ENCODE measurements at places on chromosomes 1 and 21.

GRCh38 chr1:115067161-115067859 is 22.0 kb downstream of the TSPAN2 start:
- no peaks in the 10 kb centered on the region for H3K36me3 ChIP-seq
- no peak overlapping the region for H3K4me3 ChIP-seq
- peaks cover 26% of the 10 kb centered on the region for H3K4me1 ChIP-seq
- no peaks in the 10 kb centered on the region for H3K27me3 ChIP-seq
- H3K27ac ChIP-seq: peak overlapping the region; percentile 55
- no peak for DNase-seq

GRCh38 chr1:3168678-3169077 is 99.7 kb downstream of the PRDM16 start:
- no peak overlapping the region for H3K4me3 ChIP-seq
- no peaks in the 10 kb centered on the region for H3K27me3 ChIP-seq
- DNase-seq: no peak
- no peak overlapping the region for H3K27ac ChIP-seq
- no peaks in the 10 kb centered on the region for H3K36me3 ChIP-seq

GRCh38 chr1:95966866-95967265 is 732.9 kb downstream of the RWDD3 start:
- H3K4me3 ChIP-seq: no peak overlapping the region
- H3K27me3 ChIP-seq: peaks cover 6% of the 10 kb centered on the region
- DNase-seq: no peak
- H3K36me3 ChIP-seq: no peaks in the 10 kb centered on the region
- H3K27ac ChIP-seq: no peak overlapping the region

GRCh38 chr1:109499661-109500536 is 6.0 kb downstream of the CYB561D1 start:
- H3K27me3 ChIP-seq: no peaks in the 10 kb centered on the region
- H3K27ac ChIP-seq: no peak overlapping the region
- H3K36me3 ChIP-seq: peaks cover 15% of the 10 kb centered on the region
- H3K4me3 ChIP-seq: no peak overlapping the region
- DNase-seq: no peak

GRCh38 chr21:45854690-45855247 is 126.8 kb upstream of the COL6A1 start:
- H3K27me3 ChIP-seq: no peaks in the 10 kb centered on the region
- no peak overlapping the region for H3K27ac ChIP-seq
- no peaks in the 10 kb centered on the region for H3K36me3 ChIP-seq
- H3K4me1 ChIP-seq: peaks cover 12% of the 10 kb centered on the region

- H3K4me1 ChIP-seq: no peaks in the 10 kb centered on the region
- H3K27ac ChIP-seq: no peak overlapping the region
- no peak for DNase-seq
- H3K4me3 ChIP-seq: no peak overlapping the region
- no peaks in the 10 kb centered on the region for H3K36me3 ChIP-seq
- H3K27me3 ChIP-seq: no peaks in the 10 kb centered on the region
Observed at GRCh38 chr1:207923121-207923520, 12.2 kb upstream of the CD34 start.

DNA sequence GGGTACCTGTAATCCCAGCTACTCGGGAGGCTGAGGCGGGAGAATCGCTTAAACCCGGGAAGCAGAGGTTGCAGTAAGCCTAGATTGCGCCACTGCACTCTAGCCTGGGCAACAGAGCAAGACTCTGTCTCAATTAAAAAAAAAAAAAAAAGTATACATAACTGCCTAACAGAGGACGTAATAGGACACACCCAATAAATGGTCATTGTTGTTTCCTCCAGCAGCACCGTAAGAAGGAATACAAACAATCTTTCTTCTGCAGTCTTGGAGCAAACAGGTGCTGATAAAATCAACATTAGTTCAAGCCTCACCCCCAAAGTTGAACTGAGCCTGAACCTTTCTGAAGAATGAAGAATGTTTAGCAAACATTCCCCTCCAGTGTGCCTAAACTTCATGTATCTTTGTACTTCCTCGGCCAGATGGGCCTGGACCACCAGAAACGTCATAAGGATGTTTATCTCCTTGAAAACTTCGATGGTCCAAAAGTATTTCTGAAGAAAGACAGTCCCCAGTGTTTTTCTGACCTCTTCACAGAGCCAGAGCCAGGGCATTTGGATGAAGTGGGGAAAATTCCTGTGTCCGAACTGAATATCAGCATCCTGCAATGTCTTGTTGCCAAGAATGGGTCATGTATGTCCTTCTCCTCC is 136.8 kb upstream of the F3 start:
- DNase-seq: no peak
- no peak overlapping the region for H3K4me3 ChIP-seq
- no peaks in the 10 kb centered on the region for H3K4me1 ChIP-seq
- H3K27ac ChIP-seq: no peak overlapping the region

- H3K27ac ChIP-seq: no peak overlapping the region
- no peaks in the 10 kb centered on the region for H3K27me3 ChIP-seq
- H3K4me3 ChIP-seq: no peak overlapping the region
- H3K36me3 ChIP-seq: no peaks in the 10 kb centered on the region
- no peak for DNase-seq
Observed at GRCh38 chr1:234528074-234528865, 49.3 kb upstream of the TARBP1 start.

- no peaks in the 10 kb centered on the region for H3K27me3 ChIP-seq
- no peak overlapping the region for H3K4me3 ChIP-seq
- H3K36me3 ChIP-seq: peaks cover 23% of the 10 kb centered on the region
- H3K27ac ChIP-seq: no peak overlapping the region
- H3K4me1 ChIP-seq: no peaks in the 10 kb centered on the region
- DNase-seq: no peak
Observed at GRCh38 chr1:46581681-46582455, 22.2 kb downstream of the MKNK1 start.

DNA sequence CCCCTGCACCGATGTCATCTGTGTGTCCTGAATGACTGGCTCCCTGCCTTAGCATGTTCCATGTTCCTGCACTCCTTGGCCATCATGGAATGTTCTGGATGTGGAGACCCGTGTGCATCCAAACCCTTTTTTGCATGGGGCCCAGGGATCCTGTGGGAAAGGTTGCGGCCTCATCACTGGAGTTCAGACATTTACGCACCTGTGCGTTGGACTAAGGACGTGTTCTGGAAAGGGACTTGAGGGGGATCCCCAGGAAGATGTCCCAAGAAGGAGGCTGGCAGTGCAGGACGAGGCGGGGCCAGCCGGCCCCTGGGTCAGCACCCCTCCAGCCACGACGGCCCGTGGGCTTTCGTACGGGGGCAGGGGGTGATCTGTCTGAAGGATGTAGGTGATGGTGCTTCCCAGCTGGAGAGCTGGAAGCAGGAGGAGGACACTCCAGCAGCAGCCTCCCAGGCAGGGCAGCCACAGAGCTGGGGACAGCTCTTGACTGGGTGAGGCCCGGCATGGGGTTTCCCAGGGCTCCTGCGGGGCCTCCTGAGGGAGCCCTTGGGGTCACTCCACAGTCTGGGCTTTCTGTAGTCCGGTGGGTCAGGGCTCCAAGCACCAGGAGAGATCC is 67.2 kb downstream of the SCCPDH start:
- no peaks in the 10 kb centered on the region for H3K27me3 ChIP-seq
- DNase-seq: no peak
- H3K4me1 ChIP-seq: peaks cover 7% of the 10 kb centered on the region

DNA sequence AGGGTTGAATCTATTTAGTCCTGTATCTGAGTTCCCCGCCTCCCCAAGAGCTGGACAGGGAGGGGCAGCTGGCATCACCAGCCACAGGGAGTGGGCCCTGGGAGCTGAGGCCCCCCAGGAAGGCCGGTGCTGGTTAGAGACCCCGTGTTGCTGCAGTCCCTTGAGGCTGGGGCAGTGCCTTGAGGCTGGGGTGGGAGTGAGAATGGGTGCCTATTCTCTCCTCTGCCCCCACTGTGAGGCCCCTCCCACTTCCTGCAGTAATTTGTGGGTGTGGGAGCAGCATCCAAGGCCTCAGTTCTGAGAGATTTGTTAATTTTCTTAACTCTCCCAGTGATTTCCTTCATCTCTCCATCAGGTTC is 2.5 kb upstream of the TRAPPC3 start:
- DNase-seq: no peak
- peaks cover 25% of the 10 kb centered on the region for H3K4me1 ChIP-seq
- H3K27ac ChIP-seq: peak overlapping the region; percentile 98
- no peaks in the 10 kb centered on the region for H3K27me3 ChIP-seq
- no peak overlapping the region for H3K4me3 ChIP-seq

GRCh38 chr1:232319072-232319471 is 310.9 kb downstream of the SIPA1L2 start:
- no peak overlapping the region for H3K27ac ChIP-seq
- no peak for DNase-seq
- H3K36me3 ChIP-seq: no peaks in the 10 kb centered on the region

- H3K27ac ChIP-seq: no peak overlapping the region
- no peaks in the 10 kb centered on the region for H3K27me3 ChIP-seq
- H3K36me3 ChIP-seq: no peaks in the 10 kb centered on the region
- H3K4me1 ChIP-seq: no peaks in the 10 kb centered on the region
Observed at GRCh38 chr1:224783006-224783651, 146.3 kb upstream of the DNAH14 start.

GRCh38 chr1:27686223-27686990 is 14.4 kb upstream of the IFI6 start:
- DNase-seq: no peak
- H3K4me1 ChIP-seq: no peaks in the 10 kb centered on the region
- no peaks in the 10 kb centered on the region for H3K27me3 ChIP-seq
- no peaks in the 10 kb centered on the region for H3K36me3 ChIP-seq

- no peak overlapping the region for H3K27ac ChIP-seq
- no peak for DNase-seq
- peaks cover 4% of the 10 kb centered on the region for H3K27me3 ChIP-seq
- H3K4me3 ChIP-seq: no peak overlapping the region
- H3K36me3 ChIP-seq: no peaks in the 10 kb centered on the region
Observed at GRCh38 chr1:17802164-17802563, 47.0 kb downstream of the ACTL8 start.

DNA sequence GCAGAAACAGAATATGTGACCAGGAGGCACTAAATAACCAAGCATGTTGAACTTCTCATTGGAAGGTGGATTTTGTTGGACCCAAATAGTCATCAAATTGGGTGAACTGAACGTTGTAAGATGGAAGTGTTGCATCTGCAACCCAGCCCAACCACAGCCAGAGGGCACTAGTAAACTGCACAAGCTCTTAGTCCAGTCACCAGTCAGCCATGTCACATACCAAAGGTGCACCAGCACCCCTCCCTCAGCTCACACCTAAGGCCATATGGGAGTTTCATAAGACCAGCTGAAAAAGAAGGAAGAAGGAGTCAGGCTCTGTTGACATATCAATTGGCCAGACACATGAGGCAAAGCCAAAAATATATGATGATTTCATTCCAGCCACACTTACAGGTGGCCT is 481.7 kb upstream of the NR5A2 start:
- H3K36me3 ChIP-seq: no peaks in the 10 kb centered on the region
- no peak overlapping the region for H3K4me3 ChIP-seq
- no peak for DNase-seq
- no peak overlapping the region for H3K27ac ChIP-seq
- H3K27me3 ChIP-seq: no peaks in the 10 kb centered on the region
- no peaks in the 10 kb centered on the region for H3K4me1 ChIP-seq

DNA sequence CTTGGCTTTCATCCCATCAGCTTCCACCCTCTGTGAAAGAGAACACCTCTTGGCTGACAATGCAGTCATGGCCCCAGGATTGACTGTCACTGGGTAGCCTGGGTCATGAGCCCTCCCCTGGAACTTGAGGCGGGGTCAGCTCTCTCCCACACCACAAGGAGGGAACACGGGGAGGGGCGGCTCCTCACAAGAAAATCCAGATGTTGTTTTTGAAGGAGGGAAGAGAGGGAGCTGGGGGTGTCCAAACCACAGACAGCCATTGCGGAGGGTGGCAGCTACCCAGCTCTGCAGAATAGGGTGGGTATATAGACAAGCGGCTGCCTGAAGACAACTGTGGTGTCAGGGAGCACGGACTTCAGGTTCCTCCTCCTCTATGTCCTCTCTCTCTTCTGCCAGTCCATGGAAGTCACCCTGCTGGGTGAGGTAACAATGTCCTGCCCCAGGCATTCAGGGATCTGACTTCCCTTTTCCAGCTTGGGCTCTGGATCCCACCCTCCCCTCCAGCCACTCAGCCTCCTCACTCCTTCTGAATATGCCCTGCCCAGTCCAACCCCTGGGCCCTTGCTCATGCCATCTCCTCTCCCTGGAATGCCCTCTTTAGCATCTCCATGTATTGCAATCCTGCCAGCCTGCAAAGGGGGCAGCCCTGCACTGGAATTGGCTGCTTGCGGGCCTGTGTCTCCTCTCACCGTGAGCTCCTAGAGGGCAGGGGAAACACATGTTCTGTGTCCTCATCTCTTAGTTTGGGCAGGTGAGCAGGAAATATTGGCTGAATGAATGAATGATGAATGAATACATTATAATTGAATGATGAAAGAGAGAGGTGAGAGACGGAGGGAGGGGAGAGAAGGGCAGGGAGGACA is 60.9 kb upstream of the RUNX3 start:
- no peak for DNase-seq
- H3K4me3 ChIP-seq: no peak overlapping the region
- no peaks in the 10 kb centered on the region for H3K4me1 ChIP-seq
- H3K27me3 ChIP-seq: no peaks in the 10 kb centered on the region
- no peak overlapping the region for H3K27ac ChIP-seq

DNA sequence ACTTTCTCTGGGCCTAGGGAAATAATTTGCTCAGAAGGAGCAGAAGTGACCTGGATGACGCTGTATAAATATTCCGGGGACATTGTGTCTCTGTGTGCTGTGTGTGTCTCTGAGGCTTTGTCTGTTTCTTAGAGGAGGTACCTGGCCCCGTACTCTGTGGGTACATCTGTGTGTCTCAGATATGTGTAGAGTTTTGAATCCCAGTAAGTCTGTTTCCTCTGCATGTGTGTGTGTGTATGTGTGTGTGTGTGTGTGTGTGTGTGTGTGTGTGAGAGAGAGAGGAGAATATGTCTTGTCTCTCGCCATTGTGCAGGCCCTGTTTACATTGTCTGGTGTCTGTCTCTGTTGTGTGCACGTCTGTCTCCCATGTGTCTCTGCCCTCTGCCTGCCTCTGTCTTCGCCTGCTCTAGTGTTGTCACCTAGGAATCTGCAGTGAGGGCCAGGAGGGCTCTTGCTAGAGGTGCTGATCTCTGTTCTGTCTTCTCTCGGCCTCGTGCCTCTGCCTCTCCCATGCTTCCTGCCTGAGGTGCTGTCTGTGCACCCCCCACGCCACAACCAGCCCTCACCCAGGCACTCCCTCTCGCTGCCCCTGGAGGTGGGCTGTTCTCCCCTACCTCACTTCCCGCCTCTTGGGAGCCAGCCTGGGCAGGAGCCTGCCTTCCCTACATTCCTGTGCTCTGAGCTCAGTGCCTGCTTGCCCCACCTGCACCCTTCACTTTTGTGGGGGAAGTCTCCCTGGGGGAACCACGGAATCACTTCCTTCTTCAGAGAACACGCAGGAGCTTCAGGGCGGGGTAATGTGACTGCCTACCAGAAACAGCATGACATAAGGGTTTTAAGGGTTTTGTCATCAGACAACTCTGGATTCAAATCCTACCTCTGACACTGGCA is 5.9 kb downstream of the MAP7D1 start:
- peaks cover 46% of the 10 kb centered on the region for H3K4me1 ChIP-seq
- H3K27ac ChIP-seq: peak overlapping the region; percentile 97
- peak; percentile 96 for DNase-seq
- H3K27me3 ChIP-seq: no peaks in the 10 kb centered on the region
- peak overlapping the region; percentile 26 for H3K4me3 ChIP-seq

- peaks cover 14% of the 10 kb centered on the region for H3K36me3 ChIP-seq
- no peaks in the 10 kb centered on the region for H3K27me3 ChIP-seq
- peak overlapping the region; percentile 98 for H3K27ac ChIP-seq
Observed at GRCh38 chr1:24414775-24415333, 748 bp upstream of the NIPAL3 start.
